ENCODE measurements at places on chromosomes 13 and 19.

DNA sequence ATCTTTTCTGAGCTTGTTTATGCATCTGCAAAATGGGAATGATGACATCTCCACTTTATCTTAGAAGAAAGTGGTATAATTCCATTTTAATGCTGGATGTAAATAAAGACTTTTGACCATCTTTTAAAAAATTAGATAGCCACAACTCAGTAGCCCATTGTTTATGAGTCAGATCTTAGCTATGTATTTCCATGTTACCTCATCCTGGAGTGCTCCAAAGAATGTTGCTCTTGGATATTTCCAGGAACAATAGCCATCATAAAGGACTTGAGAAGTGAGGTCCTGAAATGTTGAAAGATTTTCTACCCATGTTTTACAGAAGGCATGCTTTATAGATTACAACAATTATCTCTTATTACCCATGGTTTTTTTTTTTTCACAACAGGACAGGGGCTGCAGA lies 229.3 kb upstream of the EDNRB start:
- DNase-seq, result no peak

GRCh38 chr13:20721454-20722357 lies 18.2 kb downstream of the IL17D start:
- no peak for DNase-seq

DNA sequence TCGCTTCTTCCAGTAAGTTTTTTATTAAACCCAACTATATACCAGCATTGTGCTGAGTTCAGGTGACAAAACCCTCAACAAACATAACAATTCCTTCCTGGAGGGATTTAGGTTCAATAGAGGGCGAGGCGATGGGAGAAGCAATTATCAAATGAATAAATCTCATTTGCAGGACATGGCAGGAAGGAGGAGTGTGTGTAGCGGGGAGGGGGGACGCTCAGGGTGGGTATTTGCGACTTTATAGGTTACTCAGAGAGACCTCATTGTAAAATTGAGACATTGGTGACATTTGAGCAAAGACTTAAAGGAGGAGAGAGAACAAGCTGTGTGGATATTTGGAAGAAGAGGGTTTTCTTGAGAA lies 3.9 kb downstream of the C3 start:
- no peak for DNase-seq

DNA sequence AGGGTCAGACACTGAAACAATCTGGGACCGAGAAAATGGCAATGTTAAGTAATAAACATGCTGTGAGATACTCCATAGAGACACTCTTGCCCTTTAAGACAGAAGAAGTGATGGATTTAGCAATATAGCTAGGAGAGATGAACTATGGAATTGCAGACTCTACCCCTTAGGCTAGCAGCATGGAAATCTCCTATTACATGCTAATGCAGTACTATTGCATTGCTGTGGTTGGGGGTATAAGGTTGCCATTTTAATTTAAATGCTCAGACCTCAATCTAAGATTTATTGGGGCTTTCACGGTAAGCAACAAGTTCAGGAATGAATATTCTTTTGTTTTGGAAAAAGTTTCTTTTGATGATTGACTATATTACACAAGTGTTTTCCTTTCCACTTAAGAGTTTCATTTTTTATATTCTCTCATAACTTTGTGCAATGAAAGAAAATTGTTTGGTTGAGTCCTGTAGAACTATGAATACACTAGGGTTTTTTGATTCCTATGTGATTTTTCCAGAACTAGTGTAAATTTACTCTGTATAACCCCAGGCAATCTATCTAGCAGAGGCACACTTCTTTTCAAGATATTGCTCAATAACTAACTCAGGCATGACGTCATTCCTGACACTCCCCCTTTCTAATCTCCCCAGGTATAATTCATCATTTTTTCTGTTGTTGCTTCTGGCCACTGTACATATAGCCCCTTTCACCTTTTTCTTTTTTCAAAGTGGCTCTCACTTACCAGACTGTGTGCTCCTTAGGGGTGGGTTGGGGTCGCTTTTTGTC lies 394.7 kb upstream of the KLF12 start:
- no peak for DNase-seq

DNA sequence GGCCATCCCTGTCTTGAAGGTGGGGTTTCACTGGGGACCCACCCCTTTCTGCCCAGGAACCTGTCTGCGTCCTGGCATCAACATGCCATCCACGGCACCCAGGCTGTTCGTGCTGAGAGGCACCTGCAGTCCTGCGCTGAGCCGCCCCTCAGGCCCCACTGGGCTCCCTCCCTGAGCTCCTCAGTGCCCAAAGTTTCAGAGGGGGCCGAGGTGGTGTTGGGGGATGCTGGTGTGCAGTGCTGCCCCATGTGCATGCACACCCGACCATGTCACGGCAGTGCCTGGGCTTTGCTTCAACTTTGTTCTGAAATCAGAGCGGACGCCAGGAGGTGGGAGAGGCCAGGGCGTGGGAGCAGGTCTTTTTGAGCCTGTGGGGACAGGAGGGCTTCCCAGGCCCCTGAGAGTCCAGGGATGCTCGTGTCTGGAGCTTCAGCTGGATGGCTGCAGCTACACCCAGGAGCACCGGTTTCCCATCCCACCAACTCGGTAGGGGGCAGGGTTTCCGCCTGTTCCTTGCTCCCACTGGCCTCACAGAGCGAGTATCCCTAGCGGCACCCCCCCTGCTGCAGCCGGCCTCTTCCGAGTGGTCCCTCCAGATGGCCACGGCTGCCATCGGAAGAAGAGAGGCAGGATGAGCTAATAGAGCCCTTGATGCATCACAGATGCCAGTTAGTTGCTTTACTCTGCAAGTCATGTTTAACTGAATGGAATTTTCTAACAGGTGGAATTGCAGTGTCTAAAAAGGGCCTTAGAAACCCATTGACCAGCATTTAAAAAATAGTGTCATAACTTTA lies 44.0 kb downstream of the WDFY2 start:
- DNase-seq, result no peak

- DNase-seq, result no peak
Observed at GRCh38 chr19:4795400-4795799, 3.9 kb downstream of the FEM1A start.

DNA sequence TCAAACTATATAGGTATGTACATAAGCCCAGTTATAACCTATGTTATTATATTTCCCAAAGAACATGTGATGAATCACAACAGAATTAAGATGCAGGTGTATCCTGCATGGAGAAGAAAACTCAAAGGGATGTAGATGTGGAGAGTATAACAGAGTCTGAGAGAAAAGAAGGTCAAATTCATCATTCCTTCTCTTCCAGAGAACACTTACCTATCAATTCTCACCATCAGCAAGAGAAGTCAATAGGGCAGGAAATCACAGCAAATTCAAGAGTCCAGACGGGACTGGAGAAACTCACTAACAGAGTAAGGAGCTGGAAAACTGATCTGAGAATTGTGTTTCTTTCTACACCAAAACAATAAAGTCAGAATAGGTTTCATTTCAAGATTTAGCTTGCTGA lies 28.4 kb downstream of the DIAPH3 start:
- DNase-seq, result no peak

GRCh38 chr19:34985249-34986022 lies 14.7 kb upstream of the GRAMD1A start:
- no peak for DNase-seq

DNA sequence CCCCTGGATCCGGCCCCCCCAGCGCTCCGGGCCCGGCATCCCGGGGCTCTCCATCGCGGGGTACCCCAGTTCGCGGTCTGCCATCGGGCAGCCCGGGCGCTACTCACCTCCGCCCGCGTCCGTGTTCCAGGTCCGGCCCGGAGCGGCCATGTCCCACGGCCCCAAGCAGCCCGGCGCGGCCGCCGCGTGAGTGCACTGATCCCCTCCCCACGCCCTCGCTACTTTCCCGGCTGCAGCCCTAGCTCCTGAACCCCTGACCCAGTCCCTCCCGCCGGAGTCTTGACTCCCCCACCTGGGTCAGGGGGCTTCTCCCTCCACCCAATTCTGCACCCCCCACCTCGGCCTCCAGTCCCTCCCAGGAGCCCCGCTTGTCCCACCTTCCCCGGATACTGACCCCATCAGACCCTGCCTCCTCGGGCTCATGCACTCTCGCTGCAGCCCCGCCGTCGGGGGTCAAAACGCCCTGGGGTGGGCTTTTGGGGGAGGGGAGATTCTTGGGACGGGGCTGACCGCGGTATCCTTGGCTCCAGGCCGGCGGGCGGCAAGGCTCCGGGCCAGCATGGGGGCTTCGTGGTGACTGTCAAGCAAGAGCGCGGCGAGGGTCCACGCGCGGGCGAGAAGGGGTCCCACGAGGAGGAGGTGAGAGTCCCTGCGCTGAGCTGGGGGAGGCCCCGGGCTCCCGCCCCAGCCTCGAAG lies 566 bp downstream of the HMG20B start:
- DNase-seq, result no peak

DNA sequence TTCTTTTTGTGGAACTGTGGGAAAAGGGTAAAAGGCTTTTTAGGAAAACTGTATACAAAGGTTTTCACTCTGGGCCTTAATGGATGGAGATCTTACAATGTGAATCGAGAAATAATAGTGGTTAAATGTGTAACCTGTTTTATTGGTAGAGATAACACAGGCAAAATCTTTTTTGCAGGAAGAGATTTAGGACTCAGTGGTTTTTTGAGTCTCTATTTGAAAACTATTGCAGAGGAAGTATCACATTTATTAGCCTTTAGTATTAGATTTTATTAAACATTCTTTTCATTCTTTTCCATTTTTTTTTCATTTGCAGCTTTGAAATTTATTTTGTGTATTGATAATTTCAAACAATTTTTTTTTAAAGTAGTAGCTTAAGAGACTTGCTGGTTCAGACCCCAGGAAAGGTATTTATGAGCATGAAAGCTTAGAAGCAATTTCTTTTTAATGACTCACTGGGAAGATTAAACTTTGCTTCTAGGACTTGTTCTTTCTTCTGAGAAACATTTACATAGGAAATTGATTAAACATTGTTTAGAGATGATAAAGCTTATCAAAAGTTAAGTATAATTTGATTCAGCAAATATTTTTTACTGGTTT lies 10.5 kb downstream of the KLF5 start:
- no peak for DNase-seq

DNA sequence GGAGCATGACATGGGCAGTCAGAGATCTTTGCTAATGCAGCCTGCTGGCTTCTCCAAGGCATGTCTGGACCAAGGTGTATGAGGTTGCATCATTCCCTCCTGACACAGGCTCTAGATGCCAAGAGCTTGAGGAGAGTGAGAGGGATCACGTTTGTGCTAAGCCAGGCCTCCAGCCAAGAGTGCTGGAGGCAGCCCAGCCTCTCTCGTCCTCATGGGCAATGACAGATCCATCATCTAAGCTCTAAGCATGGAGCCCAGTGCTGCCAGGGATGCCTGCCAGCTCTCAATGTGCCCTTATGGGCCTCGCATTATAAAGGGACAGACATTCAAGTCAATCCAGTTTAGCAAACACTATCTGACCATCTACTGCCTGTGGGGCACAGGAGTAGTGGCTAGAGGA lies 136.3 kb upstream of the VSTM2B start:
- no peak for DNase-seq

DNA sequence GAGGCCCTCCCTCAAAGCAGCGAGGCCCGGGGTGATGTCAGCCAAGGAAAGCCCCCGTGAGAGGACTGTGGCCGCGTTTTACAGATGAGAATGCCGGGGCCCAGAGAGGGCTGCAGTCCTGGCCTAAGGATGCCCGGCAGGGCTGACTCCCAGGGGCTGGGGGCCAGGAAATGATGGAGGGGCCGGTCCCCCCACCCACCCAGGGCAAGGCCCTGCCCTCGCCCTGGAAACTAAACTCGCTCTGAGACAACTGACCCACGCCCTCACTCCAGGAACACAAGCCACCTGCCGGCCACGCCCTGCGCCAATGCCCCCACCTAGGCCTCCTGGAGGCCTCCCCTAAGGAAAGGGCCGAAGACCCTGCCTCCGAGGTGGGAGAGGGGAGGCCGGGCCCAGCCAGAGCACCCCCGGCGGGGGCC lies 7.2 kb downstream of the ZBTB7A start:
- DNase-seq, result no peak

GRCh38 chr13:31930901-31931522 lies 100.6 kb upstream of the FRY start:
- DNase-seq, result no peak

DNA sequence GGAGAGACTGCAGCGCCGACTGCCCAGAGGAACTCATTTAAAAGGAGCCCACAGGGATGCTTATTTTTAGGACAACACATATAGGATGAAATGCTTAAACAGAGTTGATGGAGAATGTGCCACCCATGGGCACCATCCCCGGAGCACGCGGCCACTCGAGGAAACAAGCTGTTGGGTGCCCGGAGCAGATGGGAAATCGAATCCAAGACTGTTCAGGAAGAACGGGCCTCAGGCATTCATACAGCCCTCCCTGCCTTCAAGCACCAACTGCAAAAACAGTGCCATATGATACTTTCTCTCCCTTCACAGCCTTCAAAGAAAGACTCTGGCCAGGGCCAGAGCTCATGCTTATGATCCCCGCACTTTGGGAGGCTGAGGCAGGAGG lies 40.2 kb downstream of the RAB20 start:
- DNase-seq, result no peak

GRCh38 chr13:31431722-31432137 lies 232.0 kb downstream of the B3GLCT start:
- no peak for DNase-seq

DNA sequence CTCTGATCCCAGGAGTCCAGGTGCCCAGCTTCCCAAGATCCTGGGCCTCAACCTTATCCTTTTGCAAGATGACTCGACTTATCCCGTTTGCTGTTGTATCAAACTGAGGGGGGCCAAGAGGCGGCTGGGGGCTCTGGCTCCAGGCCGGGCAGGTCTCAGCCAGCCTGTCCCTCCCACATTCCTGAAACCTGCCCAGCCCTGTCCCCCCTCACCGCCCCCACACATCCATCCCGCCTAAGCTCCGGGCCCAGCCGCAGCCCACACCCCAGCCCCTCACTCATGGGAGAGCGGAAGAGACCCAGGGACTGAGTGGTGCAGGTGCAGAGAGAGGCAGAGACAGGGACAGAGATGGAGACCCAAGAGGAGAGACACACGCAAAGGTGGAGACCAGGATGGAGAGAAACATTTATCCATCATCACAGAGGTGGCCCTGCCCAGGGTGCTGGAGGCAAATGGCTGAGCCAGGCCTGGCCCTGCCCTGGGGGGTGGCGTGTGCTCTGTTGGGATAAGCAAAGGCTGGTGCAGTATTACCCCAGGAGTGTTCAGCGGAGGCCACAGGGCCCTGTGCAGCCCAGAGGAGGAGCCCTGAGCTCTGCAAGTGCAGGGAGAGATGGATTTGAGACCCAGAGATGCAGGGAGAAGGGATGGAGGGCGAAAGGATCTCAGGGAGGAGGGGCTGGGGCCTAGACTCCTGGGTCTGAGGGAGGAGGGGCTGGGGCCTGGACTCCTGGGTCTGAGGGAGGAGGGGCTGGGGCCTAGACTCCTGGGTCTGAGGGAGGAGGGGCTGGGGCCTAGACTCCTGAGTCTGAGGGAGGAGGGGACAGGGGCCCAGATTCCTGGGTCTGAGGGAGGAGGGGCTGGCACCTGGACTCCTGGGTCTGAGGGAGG lies 1.6 kb downstream of the BCAM start:
- no peak for DNase-seq

DNA sequence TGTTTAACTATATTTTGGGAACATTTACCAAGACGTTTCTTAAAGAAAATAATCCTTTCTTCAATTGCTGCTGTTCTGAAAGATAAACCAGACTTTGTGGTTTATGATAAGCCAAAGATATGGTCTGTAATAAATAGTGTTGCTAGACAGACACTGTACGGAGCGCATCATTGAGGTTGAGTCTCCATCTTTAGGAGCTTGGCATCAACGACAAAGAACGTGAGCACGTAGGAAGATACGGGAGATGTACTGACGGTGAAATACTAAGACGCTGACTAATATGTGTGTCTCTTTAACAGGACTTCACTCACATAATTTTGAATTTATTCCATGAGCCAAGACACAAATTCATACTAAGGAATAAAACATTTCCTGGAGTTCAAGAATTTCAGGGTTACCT lies 16.2 kb downstream of the TEX29 start:
- DNase-seq, result no peak

- DNase-seq, result no peak
Observed at GRCh38 chr19:4337906-4338440, 654 bp downstream of the STAP2 start.
